ENCODE measurements at places on chromosomes 11 and 22.

GRCh38 chr22:50281384-50281760 lies 11.2 kb upstream of the MAPK11 start:
- DNase-seq, result no peak

DNA sequence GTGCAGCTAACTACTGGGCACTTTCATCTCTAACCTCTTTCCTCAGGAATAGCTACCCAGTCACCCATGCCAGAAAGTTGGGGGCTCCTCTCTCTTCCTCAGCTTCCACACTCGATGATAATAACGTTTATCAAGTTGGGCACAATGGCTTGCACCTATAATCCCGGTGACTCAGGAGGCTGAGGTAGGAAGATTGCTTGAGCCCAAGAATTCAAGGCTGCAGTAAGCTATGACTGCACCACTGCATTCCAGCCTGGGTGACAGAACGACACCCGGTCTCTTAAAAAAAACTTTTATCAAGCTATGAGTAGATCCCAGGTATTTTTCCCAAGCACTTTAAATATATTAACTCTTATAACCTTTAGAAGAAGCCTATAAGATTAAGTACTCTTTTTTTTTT lies 2.0 kb downstream of the SF3A1 start:
- DNase-seq, result no peak

DNA sequence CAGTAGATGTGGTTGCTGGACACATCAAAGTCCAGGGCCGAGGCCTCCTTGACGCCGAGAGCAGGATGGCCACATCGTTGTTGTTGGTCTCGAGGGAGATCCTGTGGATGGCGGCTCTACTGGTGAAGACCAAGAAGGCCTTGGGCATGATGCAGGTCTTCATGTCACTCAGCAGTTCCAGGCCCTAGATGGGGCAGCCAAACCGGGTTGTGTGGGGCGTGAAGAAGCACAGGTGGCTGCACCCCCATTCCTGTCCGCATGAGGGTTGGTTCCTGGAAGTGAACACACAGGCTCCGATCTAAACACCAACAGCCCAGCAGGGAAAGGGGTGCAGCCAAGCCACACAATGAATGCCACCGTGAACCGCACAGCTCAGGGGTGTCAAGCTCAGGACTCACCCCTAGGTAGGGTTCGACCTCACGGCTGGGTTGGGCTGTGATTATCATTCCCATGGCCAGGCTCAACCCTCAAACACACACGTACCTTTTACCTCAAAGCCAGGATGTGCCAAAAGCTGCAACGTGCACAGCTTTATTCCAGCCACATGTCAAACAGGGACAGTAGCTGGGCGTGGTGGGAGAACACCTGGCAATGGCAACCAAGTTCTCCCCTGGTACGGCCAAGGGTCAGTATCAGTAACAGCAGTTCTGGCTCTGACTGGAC lies 132.3 kb downstream of the CRYBB2 start:
- no peak for DNase-seq

- DNase-seq, result no peak
These were observed 18.7 kb downstream of the ART5 start for GRCh38 chr11:3623121-3623520.

DNA sequence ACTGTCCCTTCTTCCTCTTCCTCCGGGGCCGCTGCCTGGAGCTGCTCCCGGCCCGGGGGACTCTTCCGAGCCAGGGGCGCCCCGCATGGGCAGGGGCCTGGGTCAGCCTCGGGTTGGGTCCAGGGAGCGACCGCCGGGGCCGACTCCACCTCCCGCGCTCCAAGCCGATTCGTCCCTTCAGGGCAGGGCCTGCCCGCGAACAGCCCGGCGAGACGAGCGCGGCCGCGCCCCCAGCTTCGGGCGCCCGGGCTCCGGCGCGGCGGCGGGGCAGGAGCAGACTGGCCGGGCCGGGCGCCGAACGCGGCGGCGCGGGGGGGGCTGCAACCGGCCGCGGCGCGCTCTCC lies at the start of gene LARGE1:
LARGE1 (minus strand) TSS at position 280 of the 344 bp plus-strand sequence.
- DNase-seq, result no peak

Measured in HTR-8/SVneo (cell line).